ENCODE measurements at places on chromosomes 5 and 9.

GRCh38 chr5:83586874-83587776, 115.6 kb downstream of the VCAN start:
- no peak for DNase-seq

- no peak for DNase-seq
These were observed 48.4 kb downstream of the STX17 start for GRCh38 chr9:99954819-99955218.

DNA sequence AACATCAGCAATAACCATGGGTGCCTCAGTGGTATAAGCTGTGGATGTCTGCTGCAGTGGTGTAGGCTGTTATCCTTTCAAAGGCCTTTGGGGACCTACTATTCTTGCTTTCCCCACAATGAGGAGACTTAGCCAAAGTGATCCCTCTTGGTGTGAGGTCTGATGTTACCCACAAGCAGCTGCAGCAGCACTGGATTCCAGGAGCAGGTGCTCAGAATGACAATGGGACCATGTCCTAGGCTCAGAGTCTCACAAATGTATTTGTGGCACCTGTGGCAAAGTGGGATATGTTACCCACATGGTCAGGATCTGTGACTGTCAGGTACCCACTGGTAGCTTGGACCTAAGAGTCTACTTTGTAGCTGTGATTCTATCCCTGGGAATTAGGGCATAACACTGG, 70.4 kb downstream of the RNF130 start:
- DNase-seq: no peak

DNA sequence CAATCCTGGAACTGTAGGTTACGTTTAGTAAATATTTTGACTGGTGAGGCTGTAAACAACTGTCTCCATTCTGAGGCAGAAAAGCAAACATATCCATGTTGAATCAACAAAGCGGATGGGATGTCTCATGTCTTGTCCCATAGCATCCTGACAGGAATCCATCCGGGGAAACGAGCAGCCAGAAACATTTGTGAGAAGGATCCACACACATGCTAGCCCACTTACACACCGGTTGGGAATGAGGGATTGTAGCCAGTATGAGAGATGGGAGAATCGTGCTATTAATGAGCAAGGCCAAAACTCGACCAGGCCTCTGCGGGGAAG, 117.5 kb downstream of the FSTL4 start:
- no peak for DNase-seq

GRCh38 chr5:104266161-104266560, 703.6 kb upstream of the NUDT12 start:
- DNase-seq: no peak

GRCh38 chr5:14753292-14753691, 88.8 kb downstream of the OTULIN start:
- no peak for DNase-seq

DNA sequence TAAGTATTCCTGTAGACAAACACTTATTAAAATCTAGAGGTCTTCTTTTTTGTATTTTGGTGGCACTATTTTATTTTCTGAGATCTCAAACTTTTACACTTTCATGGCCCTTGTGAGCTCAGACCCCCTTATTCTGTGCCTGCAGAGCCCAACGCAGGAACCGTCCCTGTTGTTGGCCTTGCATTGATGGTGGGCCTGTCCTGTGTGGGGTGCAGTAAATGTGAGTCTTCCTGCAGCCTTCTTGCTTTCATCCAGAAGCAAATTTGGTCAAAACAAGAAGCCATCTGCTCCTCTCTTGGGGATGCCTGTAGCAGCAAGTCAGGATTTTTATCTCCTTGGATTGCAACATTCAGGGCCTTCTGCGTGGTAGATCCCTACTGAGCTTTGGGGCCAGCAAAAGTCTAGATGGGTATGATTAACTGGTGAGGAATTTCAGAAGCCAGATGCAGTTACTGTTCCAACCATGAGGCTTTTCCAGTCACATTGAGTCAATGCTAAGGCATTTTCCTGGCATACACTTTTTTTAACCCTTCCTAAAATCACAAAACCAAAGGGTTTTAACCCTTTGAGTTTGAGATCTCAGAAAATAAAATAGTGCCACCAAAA, 31.7 kb downstream of the BASP1 start:
- no peak for DNase-seq

GRCh38 chr9:91164724-91165520, 196.8 kb downstream of the AUH start:
- no peak for DNase-seq

Data from NCI-H1092 (cell line).